ENCODE measurements at places on chromosomes 6 and 20.

DNA sequence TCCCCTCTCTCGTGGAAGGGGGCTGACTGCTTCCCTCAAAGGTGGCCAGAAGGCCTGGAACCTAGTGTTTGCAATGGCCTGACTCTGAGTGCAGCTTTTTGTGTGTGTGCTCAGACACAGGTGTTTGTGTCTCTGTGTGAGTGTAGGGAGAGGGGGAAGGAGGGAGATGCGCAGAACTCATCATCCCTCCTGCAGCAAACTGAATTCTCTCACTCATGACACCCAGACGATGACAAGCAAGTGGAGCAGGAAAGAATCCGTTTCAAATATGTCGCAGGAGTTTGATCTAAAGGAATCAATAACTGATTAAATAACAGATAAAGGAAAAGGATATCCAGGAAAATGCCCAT is 101.4 kb downstream of the TNFAIP3 start:
- DNase-seq = no peak

- no peak for DNase-seq
Observed at GRCh38 chr6:125314009-125314581, 12.3 kb upstream of the HDDC2 start.

DNA sequence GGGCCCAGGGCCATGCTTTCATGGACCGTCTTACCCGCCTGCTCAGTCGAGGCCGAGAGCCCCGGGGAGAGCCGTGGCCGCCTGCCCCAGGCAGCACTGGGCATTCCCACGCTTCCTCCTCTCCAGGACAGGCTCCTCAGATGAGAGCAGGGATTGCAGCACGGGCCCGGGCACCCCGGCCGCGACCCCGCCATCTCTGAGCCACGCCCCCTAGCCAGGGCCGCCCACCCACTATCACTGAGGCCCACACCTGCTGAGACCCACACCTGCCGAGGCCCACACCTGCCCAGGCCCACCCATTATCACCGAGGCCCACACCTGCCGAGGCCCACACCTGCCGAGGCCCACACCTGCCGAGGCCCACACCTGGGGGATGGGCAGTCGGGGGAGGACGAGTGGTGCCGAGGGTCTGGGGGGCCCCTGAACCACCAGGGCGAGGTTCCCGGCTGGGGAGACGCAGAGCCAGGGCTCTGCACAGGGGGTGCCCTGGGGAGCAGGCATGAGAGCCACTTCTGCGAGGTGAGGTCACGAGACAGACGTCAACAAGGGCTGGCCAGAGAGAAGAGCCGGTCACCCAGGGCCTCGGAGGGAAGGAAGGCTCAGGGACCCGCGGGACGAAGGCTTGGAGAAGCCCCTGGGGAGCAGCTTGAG is 235.6 kb downstream of the ERMARD start:
- DNase-seq = no peak

- DNase-seq = no peak
Observed at GRCh38 chr20:23622839-23623343, 14.9 kb downstream of the CST3 start.

- no peak for DNase-seq
Observed at GRCh38 chr6:69827276-69827893, 30.6 kb upstream of the LMBRD1 start.

Data from D721Med (cell line).